Right renal pelvis (tissue), 4 donors: ENCODE measurements at places on chromosomes 3 and 15. TPM values are rescaled to one million over a fixed set of nuclear protein-coding genes. Genes with fewer than 3 reads are reported as not detected.

- no peak for DNase-seq
Measured at GRCh38 chr3:196654735-196655090, 15.2 kb downstream of the NRROS start.

GRCh38 chr15:95931619-95932018 lies 398.9 kb upstream of the NR2F2 start:
- no peak for DNase-seq

GRCh38 chr3:13776253-13777050 lies 103.4 kb downstream of the WNT7A start:
- no peak for DNase-seq

DNA sequence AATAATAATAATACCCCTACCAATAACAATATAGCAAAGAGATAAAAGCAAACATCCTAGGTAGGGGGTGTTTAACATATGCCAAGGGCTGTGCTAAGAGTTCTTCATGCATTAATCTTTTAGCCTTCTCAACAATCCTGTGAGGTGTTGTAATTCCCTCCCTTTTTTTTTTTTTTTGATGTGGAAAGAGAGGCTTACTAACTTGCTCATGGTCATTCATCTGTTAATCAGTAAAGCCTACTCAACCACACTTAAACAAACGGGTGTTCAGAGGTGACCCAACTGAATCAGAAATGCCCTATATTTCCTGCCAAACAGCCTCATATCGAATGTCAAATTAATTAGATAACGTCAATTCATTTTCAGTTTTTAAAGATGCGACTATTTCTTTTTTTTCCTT lies 232.1 kb downstream of the CTNNB1 start:
- DNase-seq: no peak

GRCh38 chr3:139970526-139970925 lies 35.5 kb downstream of the CLSTN2 start:
- no peak for DNase-seq

GRCh38 chr3:27960133-27960532 lies 238.0 kb upstream of the EOMES start:
- DNase-seq: no peak

DNA sequence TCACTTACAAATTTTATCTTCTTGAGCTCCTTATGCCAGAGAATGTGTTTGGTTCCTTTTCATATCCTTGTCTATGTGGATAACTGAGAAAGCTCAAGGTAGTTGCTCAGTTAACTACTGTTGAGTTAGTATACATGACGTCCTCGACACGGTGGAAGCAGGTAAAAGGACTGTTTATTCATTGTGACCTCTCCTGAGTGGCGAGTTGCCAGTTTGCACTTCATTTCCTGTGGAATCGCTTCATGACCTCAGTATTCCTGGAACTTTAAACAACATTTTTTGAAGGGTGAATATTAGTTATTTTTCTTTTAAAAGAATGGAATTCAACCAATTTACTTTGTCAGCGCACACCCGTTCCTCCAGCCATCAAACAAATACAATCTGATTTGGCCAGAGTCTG lies 1.2 kb upstream of the TPRG1 start:
- DNase-seq: no peak

GRCh38 chr3:195224156-195224979 lies 46.6 kb downstream of the XXYLT1 start:
- no peak for DNase-seq

DNA sequence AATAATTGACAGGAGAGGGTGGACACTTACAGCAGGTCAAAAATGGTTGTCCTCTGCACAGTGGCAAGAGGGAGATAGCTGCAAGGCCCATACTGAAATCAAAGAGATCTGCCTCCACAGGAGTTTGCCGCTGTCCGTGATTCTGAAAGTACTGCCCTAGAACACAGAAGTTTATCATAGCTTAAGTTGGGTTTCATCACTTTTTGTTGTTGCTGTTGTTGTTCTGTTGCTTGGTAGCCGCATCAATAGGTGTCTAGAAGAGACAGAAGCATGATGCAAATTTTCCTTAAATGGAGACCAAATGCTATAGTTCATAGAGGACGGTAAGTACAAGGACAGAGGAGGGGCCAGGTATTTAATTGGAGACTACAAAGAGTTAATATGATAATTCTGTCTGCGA lies 120.0 kb upstream of the MRPL3 start:
- DNase-seq: no peak

- DNase-seq: no peak
Measured at GRCh38 chr3:146159037-146159436, 1.9 kb downstream of the PLOD2 start.

DNA sequence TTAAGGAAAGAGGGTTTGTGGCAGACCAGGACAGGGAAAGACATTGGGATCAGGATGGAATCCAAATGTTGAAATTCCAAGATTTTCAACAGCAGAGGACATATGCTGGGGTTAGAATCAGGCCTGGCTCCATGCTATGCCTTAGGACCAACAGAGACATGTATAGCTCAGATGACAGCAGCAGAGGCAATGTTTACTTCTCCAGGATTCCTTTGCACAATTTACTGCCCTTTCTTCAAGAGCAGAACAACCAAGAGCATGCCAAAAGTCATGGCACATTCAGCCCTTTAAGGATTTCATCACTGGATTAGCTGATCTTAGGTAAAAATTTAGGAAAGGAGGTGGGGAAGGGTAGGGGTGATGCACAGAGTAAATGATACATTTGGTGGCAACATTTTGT lies 69.6 kb upstream of the GSK3B start:
- DNase-seq: no peak

- no peak for DNase-seq
Measured at GRCh38 chr3:4963669-4964570, 15.3 kb upstream of the BHLHE40 start.

DNA sequence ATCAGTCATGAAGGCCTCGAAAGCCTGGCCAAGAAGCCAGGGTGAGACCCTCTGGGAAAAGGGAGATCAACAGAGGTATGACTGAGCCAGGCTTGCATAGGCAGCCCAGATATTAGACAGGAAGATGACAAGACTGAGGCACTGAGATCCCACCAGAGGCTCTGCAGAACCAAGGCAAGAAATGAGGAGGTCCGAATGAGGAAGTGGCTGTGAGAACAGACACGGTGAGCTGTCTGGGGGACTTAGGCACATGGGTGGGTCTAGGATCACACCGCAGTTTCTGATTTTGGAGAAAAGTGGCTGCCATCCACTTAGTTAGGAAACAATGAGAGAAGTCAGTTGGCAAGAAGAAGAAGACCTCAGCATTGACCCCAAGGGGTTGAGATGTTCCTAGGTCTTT lies 31.5 kb upstream of the PRSS50 start:
- DNase-seq: no peak

- no peak for DNase-seq
Measured at GRCh38 chr15:53844634-53845033, 85.2 kb upstream of the WDR72 start.

Gene SLC22A13
- polyA plus RNA-seq: 1.9 TPM

Gene PARP6
- polyA plus RNA-seq: 102 TPM

Gene PDZRN3
- polyA plus RNA-seq: 35.6 TPM

Gene ACTC1
- 1.9 TPM for polyA plus RNA-seq

Gene GPR160
- polyA plus RNA-seq: 53.5 TPM

Gene SLC12A1
- polyA plus RNA-seq: 534 TPM

Gene LIPC
- 21.8 TPM for polyA plus RNA-seq

Gene ITIH1
- polyA plus RNA-seq: 0.22 TPM
